ENCODE measurements at places on chromosomes 3 and 15.

GRCh38 chr3:185555101-185555501, 2.7 kb upstream of the LIPH start:
- no peak for DNase-seq

DNA sequence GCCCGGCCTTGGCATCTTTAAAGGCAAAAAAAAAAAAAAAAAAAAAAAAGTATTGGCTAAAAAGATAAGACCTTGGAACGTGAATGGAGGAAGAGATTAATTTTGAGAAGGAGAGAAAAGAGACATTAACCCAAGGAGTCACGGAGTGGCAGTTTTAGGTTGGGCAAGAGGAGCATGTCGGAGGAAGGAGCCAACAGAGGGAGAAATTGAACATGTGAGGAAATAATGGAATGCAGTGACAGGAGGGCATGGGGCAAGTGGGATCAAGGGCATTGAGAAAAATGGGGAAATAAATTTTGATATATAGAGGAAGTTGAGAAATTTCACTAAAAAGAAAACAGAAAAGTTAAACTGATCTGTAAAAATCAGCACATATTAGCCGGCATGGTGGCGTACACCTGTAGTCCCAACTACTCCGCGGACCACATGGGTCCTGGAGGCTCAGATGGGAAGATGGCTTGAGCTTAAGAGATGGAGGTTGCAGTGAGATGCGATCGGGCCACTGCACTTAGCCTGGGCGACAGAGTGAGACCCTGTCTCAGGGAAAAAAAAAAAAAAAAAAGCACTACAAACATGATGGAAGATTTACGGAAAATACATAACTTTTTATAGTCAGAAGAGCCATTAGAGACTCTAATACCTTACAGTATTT, 1.2 kb downstream of the HAUS2 start:
- DNase-seq = peak; percentile 69

DNA sequence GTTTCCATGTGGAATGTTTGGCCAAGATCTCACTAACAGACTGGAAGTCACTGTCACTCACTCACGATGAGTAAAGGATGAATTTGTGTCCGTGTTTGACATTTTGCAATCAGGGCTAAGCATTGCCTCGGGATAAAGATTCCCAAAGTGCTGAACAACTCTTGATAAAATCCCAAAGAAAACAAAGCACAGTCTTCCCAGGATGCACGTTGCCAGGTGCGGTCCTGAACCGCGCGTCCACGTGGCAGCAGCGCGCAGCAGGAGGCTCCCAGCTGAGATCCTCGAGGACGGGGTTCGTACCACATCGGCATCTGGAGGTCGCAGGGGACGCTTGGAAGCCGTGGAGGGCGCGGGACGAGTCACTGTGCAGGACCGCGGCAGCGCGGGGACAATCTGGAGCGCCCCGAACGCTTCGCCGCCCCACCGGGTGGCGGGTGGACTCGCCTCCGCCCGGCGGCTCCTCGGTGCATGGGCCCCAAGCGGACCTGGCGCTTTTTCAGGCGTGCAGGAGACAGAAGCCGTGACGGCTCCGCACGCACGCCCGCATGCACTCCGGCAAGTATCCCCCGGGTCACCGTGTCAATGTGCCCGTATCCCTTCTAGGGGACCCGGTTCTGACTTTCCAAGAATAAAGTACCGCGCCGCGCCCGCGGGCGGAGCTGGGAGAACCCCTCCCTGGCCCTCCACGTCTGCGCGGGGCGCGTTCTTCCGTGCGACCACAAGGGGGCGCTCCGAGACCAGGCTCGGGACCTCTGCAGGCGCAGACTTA, 17.7 kb downstream of the CPN2 start:
- peak; percentile 59 for DNase-seq

GRCh38 chr3:30476368-30477084, 129.9 kb upstream of the TGFBR2 start:
- DNase-seq = peak; percentile 96

DNA sequence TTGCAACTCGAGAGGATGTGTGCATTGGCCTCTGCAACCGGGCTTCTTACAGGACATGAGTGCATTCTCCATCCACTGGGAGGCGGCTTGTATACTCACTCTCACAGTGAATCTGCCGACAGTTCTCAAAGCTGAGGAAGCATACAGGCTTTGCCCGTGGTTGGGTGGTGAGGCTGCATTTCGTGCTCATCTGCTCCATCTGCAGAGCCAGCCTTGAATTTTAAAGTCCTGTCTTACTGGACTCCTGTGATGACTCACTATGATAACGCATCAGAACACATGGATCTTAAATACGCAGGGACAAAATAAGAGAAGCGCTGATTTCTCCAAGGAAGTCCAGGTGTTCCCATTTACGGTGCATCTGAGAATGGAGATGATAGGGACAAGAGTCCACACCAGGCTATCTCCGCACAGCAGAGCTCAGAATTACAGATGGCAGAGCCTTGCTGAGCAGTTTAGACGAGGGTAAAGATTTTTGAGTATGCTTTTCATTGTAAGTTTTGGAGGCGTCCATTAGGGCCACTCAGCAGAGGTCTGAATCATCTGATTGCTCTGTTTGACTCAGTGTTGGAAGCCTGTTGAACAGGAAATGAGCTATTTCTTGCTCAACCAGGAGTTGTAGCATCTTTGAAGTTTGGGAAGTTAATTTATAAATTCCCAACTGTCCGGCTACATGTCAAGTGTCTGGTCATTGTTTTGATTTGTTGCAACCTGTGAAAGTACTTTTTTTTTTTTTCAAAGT, 87.1 kb downstream of the GABRG3 start:
- DNase-seq = no peak

- DNase-seq = peak; percentile 12
Observed at GRCh38 chr3:112822064-112823055, 24.3 kb downstream of the CD200R1L start.

GRCh38 chr3:94607778-94608177, 544.9 kb downstream of the NSUN3 start:
- no peak for DNase-seq

DNA sequence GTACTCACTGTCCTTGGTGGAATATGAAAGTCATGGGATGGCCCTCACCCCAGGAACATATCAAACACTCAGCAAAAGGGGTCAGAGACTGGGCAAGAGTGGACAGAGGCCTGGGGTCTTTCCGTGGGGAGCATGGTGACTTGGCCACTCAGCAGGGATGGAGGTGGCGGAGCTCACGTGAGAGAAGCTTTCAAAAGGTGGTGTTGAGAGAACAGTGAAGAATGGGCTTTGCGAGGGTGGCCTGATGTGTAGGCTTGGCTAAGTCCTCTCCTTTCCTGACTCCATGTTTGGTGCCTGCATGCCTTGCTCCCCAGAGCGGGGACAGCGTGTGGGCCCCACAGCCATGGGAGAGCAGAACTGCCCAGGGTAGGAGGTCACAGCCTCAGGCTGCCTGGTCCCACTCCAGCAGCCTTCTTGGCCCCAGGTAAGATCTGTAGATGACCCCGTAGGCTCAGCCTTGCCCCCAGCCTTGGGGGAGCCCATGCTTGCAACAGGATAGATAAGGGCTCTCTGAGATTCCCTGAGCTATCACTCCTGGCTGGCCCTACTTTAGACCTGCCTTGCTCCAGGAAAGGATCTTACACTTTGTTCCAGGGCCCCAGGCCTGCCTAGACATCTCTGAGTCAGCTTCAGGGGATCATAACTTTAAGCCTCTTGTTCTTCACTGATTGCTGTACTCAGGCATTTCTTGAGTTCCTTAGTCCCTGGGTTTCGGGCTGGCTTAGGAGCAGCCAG, 17.0 kb downstream of the RPLP1 start:
- DNase-seq = no peak

GRCh38 chr3:10519236-10519635, 13.8 kb upstream of the ATP2B2 start:
- DNase-seq = no peak

GRCh38 chr3:68176600-68176999, 522.2 kb upstream of the SUCLG2 start:
- DNase-seq = no peak

DNA sequence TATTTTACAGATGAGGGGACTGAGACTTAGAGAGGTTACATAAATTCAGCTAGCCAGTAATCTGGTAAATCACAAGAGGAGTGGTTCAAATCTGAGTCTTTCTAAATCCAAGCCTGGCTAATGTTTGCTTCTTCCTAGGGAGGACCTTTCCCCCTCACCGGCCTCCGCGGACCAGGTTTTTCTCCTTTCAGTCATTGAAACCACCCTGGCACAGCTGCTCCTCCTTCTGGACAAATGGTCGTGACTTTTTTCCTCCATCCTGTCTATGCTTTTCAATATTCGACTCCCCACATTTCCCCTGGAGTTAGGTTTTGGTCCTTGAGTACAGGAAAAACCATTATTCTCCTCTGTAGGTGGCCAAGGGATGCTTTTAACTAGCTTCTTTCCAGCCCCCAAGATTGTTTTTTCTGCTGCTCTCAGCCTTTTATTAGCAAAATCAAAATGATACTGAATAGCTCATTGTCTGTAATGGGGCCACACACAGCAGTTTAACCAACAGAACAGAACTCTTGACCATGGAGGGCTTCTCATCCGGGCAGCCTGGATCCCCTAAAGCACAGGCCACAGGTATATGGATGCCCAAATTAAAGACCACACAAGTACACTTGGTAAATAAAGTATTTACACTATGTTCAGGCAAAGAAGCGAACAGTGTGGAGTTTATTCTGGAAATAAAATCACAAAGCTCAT, 85.9 kb upstream of the KLHL25 start:
- no peak for DNase-seq

GRCh38 chr15:32908135-32908801, 190.5 kb downstream of the GREM1 start:
- peak; percentile 70 for DNase-seq

- DNase-seq = no peak
Observed at GRCh38 chr3:29381595-29381994, 100.7 kb downstream of the RBMS3 start.

DNA sequence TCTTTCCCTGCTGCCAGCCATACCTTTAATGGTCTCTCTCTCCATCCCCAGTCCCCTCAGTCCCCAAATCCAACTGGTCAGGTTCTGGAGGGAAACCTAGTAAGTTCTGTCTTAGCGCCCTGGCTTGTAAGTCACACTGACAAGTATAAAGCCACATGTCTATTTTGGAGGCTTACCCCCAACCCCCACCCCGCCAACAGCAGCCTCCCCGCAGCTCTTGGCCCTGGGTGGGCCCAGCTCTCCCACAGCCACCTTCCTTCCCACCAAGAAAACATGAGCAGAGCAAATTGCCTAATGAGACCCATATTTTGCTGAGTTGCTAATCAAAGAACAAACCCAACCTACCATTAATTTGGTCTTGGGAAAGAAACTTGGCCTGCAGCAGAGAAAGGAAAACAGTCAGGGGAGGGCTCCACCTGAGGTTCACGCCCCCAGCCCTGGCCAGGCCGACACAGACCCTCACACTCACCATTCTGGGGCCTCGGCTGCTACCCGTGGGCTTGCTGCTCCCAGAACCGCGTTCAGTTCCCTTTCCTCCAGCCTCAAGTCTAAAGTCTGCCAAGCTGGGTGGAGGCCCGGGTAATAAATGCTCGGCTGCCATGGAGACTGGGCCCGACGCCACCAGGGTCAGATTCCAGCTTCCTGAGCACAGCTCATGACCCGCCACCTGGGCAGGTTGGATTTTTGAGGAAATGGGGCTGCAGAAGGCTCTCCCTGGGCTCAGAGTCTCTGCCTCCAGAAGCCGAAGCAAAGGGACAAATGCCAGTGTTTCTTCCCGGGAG, at the start of gene CALML4:
TSS of gene CALML4 (minus strand) at position 557 of the 782 bp plus-strand sequence. CDS start at position 472, 85 bp downstream.
- DNase-seq = peak; percentile 27

DNA sequence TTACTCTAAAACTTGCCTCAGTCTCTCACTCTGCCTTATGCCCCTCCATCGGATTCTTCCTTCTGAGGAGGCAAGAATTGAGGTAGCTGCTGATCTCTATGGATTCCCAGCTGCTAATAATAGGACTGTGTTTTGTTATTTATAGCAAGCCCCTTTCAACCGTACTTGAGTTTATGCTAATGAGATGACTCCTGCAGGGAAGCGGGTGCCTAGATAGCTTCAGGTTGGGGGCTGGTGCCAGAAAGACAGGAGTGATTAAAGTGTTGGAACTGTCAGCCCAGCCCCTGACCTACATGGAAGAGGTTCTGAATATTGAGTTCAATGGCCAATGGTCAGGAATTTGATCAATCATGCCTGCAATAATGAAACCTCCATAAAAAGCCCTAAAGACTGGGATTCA, 21.8 kb upstream of the LIMD1 start:
- DNase-seq = no peak

GRCh38 chr15:49902685-49903501, 216.1 kb downstream of the ATP8B4 start:
- DNase-seq = no peak

- peak; percentile 49 for DNase-seq
Observed at GRCh38 chr15:79032656-79033055, 57.9 kb downstream of the RASGRF1 start.

DNA sequence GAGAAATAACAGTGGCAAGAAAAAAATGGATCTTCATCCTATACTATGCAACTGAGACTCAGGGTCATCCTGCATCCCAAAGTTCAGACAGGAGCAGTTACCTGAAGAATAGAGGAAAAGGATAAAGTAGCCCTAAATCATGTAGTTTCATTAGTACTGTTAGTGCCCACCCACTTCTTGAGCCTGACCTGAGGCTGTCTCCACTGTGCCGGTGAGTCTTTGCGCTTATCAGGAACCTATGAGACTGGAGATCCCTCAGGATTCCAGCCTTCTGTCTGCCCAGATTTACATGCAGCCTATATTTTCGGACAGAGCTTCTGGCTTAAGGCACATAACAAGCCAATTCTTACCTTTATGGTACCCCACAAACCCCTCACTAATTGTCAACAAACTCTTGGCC, 791.6 kb downstream of the ROBO1 start:
- no peak for DNase-seq

All from inflammatory macrophage treated with lipopolysaccharide for 1 hour (primary cell).